H7 (cell line): ENCODE measurements at places on chromosomes 1 and 21.

GRCh38 chr1:89873770-89874169 is 52.9 kb downstream of the LRRC8D start:
- no peak for DNase-seq

DNA sequence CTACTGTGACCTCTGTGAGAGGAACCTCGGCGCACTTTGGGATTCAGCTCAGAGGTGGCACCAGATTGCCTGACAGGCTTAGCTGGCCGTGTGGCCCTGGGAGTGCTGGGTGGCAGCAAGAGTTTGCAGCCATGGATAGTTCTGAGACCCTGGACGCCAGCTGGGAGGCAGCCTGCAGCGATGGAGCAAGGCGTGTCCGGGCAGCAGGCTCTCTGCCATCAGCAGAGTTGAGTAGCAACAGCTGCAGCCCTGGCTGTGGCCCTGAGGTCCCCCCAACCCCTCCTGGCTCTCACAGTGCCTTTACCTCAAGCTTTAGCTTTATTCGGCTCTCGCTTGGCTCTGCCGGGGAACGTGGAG is 67.5 kb downstream of the DISC1 start:
- no peak for DNase-seq

DNA sequence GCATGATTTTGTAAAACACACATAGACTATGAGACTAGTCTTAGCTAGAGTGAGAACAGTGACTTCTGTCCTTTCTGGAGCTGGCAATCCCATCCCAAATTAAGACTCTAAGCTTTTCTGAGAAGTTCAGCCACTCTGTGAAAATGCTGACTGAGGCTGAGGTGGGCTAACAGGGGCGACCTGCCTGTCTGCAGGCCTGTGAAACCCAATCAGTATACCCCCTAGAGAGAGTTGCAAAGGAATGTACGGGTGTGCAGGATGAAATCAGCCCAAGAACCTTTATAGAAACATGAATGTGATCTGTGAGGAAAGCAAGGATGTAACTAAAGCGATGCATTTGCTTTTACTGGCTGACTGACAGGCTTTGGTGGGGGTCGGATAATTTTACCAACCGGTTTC is 16.0 kb upstream of the TBX15 start:
- DNase-seq = peak; percentile 17

GRCh38 chr1:116836099-116836498 is 73.6 kb upstream of the PTGFRN start:
- DNase-seq = no peak

DNA sequence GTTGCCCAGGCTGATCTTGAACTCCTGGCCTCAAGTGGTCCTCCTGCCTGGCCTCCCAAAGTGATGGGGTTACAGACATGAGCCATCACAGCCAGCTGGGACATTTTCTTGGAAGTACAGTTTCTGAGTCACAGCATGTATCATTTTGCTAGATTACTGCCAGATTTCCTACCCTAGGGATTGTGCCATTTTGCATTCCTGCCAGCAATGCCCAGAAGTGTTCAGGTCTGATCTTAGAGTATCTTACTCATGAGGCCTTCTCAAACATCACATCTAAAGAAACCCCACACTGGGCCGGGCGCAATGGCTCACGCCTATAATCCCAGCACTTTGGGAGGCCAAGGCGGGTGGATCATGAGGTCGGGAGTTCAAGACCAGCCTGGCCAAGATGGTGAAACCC is 10.2 kb downstream of the BMP8A start:
- no peak for DNase-seq
